ENCODE measurements at places on chromosomes 3 and 15. TPM values are rescaled to one million over a fixed set of nuclear protein-coding genes. Genes with fewer than 3 reads are reported as not detected.

- no peak for DNase-seq
Measured at GRCh38 chr3:127844326-127844942, 22.1 kb upstream of the MGLL start.

- DNase-seq, result no peak
Measured at GRCh38 chr15:58748852-58749531, 515 bp downstream of the ADAM10 start.

- DNase-seq, result no peak
Measured at GRCh38 chr15:68412218-68412617, 19.7 kb downstream of the ITGA11 start.

The ARHGEF26 gene
- 10.3 TPM for polyA plus RNA-seq

The DNAJC19 gene
- polyA plus RNA-seq, result 34.7 TPM

DNA sequence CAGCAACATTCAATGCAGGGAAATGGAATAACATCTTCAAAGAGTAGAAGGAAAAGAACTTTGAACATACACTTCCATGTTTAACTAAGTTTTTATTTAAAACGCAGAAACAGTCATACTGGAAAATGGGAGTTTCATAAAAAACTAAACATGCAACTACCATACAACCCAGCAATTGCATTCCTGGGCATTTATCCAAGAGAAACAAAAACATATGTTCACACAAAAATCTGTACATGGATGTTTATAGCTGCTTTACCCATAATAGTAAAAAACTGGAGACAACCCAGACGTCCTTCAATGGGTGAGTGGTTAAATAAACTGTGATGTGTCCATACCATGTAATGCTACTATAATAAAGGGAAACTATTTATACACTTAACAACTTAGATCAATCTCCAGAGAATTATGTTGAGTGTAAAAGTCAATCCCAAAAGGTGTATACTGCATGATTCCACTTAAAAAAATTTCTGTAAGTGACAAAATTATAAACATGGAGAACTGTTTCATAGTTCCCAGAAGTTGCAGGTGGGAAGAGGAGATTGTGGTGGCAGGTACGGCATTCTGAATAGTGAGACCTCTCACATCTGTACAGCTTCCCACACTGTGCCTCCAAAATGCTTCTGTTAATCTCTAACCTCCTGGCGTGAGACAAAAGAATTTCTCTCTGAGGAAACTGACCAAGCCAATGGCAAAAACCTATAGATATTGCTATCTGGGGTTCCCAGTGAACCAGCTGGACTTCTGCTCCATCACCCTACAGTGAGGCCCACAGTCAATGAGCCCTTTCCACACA, 23.1 kb downstream of the ISG20 start:
- no peak for DNase-seq

DNA sequence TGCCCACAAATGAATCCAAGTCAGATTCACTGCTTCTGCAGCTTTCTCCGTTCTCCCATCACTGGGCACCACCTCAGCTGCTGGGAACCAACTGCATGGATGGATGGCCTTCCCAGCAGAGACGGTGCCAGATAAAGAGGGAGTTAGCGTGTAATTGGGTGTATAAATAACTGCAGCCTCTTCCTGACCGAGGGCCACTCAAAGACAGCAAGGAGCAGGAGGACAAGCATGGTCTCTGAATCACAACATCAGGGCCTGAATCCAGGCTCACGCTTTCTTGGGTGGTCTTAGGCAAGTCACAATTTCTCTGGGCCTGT, 31.7 kb downstream of the TSPAN3 start:
- DNase-seq, result no peak

GRCh38 chr3:182802413-182803390, 9.4 kb downstream of the ATP11B start:
- no peak for DNase-seq

The WNT7A gene
- not detected for polyA plus RNA-seq

Data from forelimb muscle (tissue), 1 donor.